ENCODE measurements at places on chromosomes 13 and 19.
A peak's percentile ranks its signal among the peaks of the same experiment; 100 is the strongest.

- peak; percentile 90 for DNase-seq
Measured at GRCh38 chr19:14472202-14472938, 2.8 kb downstream of the PTGER1 start.

DNA sequence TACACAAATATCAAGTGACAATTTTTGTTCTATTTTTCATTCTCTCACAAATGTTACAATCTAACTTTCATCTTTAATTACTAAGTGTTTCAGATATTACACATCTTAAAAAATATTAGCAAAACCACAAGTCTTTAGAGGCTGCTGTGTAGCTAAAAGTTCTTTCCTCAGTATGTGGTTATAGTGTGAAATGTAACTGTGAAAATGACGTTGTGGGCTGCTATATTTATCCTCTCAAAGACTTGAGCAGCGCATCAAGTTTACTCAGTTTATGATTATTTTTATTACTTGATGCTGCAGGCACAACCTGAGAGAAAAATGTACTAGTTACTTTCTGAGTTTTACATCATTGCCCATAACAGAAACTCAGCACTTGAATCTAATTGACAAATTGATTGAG lies 2860.6 kb upstream of the PCDH20 start:
- DNase-seq: no peak

GRCh38 chr13:111893071-111893606 lies 173.8 kb upstream of the SOX1 start:
- DNase-seq: no peak

GRCh38 chr19:4800591-4801081 lies 9.1 kb downstream of the FEM1A start:
- DNase-seq: no peak

DNA sequence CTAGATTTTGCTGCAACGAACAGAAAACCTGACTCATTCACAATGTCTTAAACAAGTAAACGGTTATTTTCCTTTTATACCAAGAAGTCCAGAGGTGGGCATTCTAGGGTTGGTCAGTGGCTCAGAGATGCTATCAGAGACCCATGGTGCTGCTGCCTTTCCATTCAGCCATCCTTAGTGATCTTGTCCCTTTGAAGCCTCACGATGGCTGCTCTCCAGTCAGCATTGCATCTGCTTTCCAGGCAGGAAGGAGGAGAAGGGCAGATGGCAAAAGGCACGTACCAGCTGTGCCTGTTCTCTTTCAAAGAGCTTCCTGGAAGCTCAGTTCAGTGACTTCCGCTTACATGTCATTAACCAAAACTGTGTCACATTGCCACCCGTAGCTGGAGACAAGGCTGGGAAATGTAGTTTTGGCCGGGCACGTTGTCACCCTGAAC lies 30.1 kb downstream of the WDFY2 start:
- DNase-seq: peak; percentile 3

Measured in stimulated activated CD4-positive, alpha-beta T cell treated with anti-CD3 and anti-CD28 coated beads, Interleukin-1b, Interleukin-23, amount 100 ng/mL, for 1 hour (primary cell).